Colonic mucosa (tissue), 4 donors: ENCODE measurements at places on chromosomes 5 and 9. TPM values are rescaled to one million over a fixed set of nuclear protein-coding genes. Genes with fewer than 3 reads are reported as not detected.
A peak's percentile ranks its signal among the peaks of the same experiment; 100 is the strongest.

- DNase-seq, result no peak
Observed at GRCh38 chr9:69265891-69266290, 59.1 kb upstream of the ENTREP1 start.

DNA sequence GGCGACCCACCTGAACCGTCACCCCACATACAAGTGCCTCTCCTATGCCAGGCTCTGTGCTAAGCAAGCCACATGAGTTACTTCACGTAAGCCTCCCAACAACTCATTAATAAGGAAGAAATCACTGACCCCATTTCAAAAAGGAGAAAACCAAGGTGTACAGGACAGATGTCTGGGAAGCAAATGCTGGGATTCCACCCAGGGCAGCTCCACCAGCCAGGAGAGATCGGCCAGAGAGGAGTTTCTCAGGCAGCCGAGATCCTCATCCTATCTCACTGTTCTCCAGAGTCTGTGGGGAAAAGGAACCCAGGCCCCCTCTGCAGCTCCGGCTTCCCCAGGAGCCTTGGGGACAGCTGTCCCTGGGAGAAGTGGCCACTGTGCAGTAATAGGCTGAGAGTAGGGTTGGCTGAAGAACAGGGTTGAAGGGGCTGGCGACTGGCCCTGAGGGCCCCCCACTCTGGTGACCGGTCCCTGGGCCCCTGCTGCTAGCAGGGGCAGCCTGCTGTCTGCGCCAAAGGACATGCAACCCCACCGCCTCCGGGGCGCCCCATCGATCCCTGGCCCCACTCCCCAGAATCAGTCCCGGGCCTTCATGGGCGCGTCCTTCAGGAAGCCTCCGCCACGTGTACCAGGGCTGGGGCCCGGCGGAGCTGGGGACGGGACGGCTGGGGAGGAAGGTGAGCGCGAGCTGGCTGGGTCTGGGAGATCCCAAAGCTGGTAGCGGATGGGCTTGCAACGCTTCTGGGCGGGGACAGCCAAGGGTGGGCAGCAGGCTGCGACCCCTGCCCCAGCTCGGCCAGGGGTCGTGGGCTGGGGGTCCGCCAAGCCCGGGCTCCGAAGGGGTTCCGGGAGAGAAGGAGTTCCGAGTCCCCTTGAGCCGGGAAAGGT, 44.1 kb upstream of the STXBP1 start:
- no peak for DNase-seq

NAIF1 gene
- total RNA-seq, result 11.6 TPM

CAMK2A gene
- total RNA-seq, result 0.05 TPM

GRCh38 chr9:3191715-3192114, 334.1 kb downstream of the RFX3 start:
- no peak for DNase-seq

- no peak for DNase-seq
Observed at GRCh38 chr9:127742435-127743088, 7.5 kb upstream of the TOR2A start.

DNA sequence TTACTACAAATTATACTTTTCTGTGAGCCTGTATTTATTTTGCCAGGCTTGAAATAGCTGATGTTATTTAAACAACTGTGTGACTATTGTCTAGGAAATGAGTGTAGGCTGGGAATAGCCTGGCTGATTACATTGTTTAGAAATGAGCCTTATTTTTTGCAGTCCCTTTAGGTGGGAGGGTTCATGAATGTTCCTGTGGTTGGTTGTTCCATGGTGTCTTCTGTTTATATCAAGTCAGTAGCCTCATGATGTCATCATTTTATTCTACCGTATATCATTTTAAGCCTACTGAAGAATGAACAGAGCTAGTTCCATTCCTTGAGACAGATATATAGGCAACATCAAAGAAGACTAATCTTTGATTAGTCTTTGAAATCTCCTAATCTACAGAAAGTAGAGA, 53.1 kb downstream of the MAP1B start:
- no peak for DNase-seq

ANKRD18B gene
- not detected for total RNA-seq

- no peak for DNase-seq
Observed at GRCh38 chr5:116478491-116478890, 96.1 kb downstream of the SEMA6A start.

ADRB2 gene
- total RNA-seq, result 0.94 TPM

GRCh38 chr9:95764533-95765319, 110.8 kb upstream of the ERCC6L2 start:
- DNase-seq, result no peak

DNA sequence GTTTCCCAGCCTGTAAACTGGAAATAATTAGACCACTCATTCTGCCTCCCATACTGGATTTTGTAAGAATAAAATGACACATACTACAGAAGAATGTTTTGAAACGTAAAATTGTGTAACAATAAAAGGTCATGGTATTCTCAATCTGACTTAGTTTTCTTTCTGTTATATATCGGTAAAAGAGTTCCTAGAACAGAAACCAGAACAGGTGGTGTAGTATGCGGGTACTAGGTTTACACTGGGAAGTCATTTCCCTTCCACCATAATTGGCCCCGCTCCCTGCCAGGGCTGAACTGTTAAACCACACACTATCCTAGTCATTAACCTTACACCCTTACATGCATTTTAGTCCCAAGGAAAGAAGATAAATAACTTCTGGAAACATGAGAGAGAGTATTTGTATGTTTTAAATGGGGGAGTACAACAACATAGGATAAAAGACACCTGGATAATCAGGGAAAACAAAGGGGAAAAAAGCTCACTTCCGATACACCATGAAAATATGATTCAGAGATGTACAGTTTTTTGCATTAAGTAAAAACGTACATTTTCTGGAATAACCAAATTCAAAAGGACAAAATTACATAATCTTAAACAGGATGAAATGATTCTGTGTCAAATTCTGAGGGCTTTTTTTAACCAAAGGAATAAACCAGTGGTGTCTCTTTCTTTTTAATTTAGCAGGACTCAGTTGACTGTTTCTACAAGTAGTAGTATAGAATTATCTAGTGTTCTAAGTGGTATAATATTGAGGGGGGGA, 199.7 kb downstream of the GLIS3 start:
- DNase-seq, result no peak

OTULINL gene
- total RNA-seq, result 58.5 TPM

LHX6 gene
- total RNA-seq, result 1.1 TPM

GRCh38 chr5:119354537-119355243, 1.1 kb upstream of the TNFAIP8 start:
- no peak for DNase-seq

DNA sequence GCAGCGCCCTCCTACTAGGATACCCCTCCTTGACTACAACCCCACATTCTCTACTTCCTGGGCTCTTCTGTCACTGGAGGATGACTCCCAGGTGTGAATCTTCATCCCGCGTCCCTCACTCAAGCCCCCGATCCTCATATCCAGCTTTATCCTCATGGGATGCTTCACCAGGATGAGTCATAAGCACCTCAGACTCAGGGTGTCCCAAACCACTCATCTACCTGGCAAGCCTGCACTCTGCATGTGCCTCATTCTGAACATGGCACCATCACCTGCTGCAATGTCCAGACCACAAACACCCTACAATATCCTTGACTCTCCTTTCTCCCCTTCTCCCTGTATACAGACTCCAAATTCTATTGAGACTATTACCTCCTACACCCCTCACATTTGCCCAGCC, 1.5 kb upstream of the TGFBI start:
- no peak for DNase-seq

DNA sequence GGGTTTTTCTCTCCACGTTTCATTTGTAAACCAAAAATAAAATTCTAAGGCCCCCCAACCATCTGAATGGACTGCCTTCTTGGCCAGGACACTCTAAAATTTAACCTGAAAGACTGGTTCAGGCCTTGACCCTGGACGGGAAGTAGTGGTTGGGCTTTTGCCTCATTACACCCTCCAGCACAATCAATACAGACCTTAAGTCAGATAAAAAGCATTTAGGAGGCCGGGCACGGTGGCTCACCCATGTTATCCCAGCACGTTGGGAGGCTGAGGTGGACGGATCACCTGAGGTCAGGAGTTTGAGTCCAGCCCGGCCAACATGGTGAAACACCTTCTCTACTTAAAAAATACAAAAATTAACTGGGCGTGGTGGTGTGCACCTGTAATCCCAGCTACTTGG, 91.6 kb upstream of the PPP1R26 start:
- DNase-seq, result no peak

DNA sequence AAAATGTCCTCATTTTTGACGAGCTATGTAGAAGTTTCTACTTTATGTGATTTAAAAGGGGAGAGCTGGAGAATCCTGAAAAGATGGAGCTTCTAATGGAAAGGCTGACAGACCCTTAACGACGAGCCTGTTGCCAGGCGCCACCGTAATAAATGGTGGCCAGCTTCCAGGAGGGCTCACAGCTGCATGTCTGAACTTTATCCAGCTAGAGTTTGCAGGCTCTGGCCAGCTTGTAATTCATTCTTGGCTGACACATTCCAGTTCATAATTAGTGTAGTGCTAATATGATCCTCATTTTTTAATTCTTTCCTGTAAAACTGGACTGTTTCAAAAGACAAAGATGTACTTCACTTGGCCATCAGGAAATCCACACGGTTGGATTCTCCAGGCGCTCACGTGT, 246.7 kb downstream of the GAS1 start:
- no peak for DNase-seq

GRCh38 chr5:14706615-14707021, 42.1 kb downstream of the OTULIN start:
- no peak for DNase-seq

DNA sequence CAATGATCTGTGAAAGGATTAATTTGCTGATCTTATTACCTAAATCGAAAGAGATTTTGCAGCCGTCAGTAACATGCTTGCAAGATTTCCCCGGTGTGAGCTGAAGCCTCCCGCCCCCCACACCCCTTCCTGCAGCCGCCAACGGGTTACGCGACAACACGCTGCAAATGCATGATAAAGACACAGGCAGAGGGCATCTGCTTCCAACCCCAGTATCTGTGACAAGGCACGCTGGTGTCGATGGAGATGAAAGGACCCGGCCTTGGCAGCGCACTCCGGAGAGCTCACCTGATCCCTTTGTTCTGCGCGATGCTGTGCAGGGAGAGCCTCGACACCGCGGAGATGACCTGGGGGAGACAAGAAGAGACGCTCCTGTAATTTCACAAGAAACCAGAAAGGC, 122.9 kb upstream of the SARDH start:
- DNase-seq, result no peak

DNA sequence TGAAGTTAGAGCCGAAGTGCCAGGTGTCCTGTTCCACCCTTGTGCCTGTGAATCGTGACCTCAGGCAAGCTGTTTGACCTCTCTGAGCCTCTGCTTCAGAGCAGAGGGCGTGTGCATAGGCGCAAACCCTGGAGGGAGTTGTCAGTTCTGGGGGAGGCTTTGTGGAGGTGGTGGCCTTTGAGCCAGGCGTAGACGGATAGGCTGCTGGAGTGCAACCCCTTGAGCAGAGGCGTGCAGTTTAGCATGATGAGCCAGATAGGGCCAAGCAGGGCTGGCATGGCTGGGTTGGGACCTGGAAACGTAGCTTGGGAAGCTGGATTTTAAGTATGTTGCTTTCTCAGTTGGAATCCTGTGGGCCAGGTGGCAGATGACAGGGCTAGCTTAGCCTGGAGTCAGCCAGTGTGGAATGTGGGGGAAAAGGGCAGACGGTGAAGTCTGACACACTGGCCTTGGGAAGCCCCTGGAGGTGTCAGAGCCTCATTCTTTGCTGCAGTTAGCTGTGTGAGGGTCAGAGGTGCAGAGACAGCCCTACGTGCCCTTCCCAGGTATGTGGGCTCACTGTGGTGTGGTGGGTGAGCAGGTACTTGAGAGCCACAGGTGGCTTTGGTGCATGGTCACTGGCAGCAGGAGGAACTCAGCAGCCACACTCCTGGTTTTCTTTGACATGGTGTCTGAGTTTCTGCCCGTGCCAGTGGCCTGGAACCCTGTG, 93.4 kb downstream of the DAB2IP start:
- DNase-seq, result no peak

DNA sequence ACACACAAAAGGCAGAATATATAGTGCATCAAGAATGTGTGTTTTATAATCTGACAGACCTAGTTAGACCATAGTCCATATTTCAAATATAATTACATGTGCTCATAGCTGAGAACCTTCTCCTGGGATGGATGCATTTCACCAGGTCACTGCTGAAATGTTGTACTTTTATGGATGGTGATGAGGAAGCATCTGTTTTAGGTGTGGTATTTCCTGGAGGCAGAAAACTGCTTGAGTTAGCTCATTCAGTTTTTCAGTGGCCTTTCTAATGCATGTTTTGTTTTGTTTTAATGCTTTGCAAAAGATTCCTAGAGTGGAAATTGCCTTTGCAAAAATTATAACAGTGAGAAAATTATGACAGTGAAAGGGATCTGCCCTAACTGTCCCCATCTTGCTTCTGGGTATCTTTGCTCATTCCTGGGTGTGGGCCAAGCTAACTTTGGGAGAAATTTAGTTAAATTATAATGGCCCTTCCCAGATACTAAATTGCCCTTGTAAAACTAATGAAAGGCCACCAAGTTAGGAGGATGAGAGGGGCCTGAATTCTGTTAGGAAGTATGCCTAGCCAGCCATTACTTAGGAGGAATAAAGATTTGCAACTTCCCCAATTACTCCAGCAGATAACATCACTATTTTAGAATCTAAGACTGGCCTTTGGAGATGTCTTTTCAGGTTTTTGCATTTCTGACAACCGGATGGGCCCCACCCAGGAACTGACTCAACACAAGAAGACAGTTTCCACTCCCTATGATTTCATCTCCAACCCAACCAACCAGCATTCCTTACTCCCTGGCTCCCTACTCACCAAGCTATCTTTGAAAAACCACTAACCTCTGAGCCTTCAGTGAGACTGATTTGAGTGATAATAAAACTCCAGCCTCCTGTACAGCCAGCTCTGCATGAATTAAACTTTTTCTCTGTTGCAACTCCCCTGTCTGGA, 7.0 kb upstream of the IL12B start:
- no peak for DNase-seq

GRCh38 chr5:181153814-181154213, 6.4 kb downstream of the OR2V2 start:
- DNase-seq, result no peak

PCDHA9 gene
- total RNA-seq, result not detected

DNA sequence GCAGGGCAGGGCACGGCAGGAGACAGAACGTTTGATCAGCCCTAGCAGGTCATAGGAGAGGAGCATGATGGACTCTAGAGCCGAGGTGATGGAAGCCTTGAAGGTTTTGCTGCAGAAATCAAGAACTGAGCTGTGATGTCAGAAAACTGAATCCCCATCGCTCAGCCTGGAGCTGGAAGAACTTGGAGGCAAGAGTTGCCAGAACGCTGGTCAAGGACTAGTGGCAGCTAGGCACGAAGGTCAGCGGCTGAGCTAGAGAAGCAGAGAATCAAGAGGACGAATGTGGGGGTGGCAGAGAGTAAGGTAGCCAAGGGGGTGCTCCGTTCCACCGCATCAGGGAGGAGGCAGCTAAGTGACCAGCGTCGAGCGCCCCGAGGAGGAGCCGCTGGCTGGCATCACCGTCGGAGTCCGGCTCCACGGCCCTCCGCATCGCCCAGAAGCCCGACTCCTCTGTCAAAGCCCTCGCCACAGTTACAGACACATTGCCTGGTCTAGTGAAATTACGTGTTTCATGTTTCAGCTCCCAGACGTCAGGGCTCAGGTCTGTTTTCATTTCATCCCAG, 1.2 kb upstream of the GALNT10 start:
- peak; percentile 24 for DNase-seq
